ENCODE measurements at places on chromosomes 1 and 21.

GRCh38 chr1:2856066-2856390 is 54.5 kb upstream of the TTC34 start:
- no peak for DNase-seq

DNA sequence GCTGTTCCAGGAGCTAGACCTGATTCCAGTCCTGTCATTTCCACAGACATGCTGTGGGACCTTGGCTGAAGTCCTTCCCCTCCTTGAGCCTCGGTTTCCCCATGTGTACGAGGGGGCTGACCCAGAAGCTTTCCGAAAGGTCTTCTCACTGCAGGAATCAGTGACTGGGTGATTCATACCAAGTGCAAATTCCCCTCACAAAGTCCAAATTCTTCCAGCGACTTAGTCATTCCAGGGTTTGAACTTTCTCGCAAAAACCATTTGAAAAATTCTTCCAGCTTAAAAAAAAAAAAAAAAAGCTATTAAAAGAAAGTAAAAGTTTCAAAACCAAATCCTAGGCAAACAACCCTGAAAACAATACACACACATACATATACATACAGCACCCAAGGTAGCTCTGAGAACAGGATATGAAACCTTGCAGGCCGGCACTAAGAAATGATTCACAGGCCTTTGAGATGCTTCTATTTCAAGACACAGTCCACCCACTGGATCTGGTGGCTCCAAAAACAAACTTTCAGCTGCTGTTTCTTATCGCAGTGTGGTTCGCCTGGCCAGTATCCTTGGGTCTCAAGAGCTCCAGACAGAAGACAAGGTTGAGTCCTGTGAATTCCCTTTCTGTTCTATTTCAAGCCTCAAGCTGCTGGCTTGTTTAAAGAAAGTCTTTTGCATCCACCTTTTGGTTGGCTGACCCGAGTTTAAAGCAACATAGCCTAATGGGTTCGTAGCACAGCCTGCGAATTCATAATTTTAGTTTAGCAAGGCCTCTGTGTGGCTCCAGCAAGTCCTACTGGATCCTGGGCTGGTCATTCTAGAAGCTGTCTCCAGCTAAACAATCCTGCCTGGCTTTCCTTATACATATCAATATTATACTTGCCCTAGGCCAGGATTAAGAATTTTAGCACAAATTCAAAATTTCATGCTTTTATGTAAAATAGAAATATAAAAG is 18.0 kb upstream of the ID3 start:
- no peak for DNase-seq

DNA sequence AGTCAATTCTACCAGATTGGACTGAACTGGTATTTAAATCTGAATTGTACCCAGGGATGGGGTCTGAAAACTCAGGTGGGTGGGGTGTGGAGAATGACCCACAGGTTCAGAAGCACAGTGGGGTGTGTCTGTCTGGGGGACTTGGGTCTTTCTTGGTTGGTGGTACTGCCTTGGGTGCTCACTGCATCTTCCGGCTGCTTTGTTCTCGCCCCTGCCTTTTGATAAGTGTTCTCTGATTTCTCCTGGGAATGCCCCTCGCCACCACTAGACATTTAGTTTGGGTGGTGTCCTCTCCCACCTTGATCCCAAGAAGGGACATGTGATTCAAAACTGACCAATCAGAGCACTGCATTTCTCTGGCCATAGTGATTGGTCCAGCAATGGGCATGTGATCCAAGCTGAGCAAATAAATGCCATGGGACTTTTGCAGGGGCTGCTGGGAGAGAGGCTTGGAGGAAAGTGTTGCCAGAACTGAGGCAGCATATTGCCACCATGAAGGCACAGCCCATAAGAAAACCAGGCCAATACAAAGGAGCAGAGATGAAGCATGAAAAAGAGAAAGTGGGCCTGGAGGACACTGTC is 270.5 kb downstream of the NPHP4 start:
- DNase-seq, result no peak

GRCh38 chr1:113868387-113869083 is 3.0 kb downstream of the PTPN22 start:
- no peak for DNase-seq

DNA sequence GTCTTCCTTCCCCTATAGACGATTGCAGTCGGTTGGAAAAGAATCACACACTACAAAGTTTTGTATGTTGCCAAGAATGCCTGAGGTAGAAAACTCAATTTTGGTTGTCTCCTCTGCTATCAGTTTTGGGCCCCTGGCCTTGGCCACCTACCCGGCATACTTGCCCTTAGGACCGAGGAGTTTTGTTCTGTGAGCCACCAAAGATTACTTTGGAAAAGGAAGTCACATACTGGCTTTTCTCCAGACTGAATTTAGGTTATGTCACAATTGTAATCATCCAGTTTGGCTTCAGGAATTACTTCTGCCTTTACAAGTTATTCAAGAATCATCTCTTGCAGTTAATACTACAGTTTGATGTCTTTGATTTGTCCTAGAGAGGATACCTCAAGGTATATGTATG is 71.4 kb downstream of the RGL1 start:
- no peak for DNase-seq
